Body of pancreas (tissue), 4 donors: ENCODE measurements at places on chromosomes 1 and 21. TPM values are rescaled to one million over a fixed set of nuclear protein-coding genes. Genes with fewer than 3 reads are reported as not detected.

- no peak overlapping the region for H3K27ac ChIP-seq
- DNase-seq, result no peak
- H3K27me3 ChIP-seq, result no peaks in the 10 kb centered on the region
- H3K36me3 ChIP-seq, result no peaks in the 10 kb centered on the region
These were observed 16.5 kb upstream of the SUMO3 start for GRCh38 chr21:44834231-44834950.

GRCh38 chr1:76229279-76230005, 154.9 kb downstream of the ST6GALNAC3 start:
- H3K4me1 ChIP-seq, result peaks cover 4% of the 10 kb centered on the region
- no peak overlapping the region for H3K4me3 ChIP-seq
- DNase-seq, result no peak
- H3K27me3 ChIP-seq, result no peaks in the 10 kb centered on the region
- no peak overlapping the region for H3K27ac ChIP-seq

GRCh38 chr1:246329900-246330299, 177.2 kb downstream of the SMYD3 start:
- no peak overlapping the region for H3K4me3 ChIP-seq
- DNase-seq, result no peak
- no peaks in the 10 kb centered on the region for H3K36me3 ChIP-seq
- no peak overlapping the region for H3K27ac ChIP-seq

DNA sequence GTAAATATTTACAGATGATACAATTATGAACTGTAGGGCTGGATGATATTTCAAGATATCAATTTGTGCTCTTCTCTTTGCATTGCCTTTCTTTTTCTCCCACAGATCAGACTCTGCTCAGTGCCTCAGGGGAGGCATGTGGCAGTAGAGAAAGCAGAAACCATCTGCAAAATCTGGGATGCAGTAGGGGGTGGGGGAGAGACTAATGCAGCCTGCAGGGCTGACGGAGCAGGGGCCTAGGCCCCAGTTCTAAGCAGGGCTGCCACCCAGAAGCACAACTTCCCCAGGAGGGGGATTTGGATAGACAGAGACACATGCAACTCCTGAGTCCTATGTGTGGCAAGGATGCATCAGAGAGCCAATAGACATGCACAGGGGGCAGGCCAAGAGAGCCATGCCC, 511.6 kb downstream of the SMYD3 start:
- no peak overlapping the region for H3K27ac ChIP-seq
- H3K36me3 ChIP-seq, result no peaks in the 10 kb centered on the region
- no peak for DNase-seq
- H3K27me3 ChIP-seq, result no peaks in the 10 kb centered on the region

- no peak overlapping the region for H3K4me3 ChIP-seq
- H3K27me3 ChIP-seq, result no peaks in the 10 kb centered on the region
- peaks cover 14% of the 10 kb centered on the region for H3K4me1 ChIP-seq
- no peak overlapping the region for H3K27ac ChIP-seq
- no peaks in the 10 kb centered on the region for H3K36me3 ChIP-seq
These were observed 3.2 kb upstream of the ZBTB21 start for GRCh38 chr21:42013376-42013775.

- H3K36me3 ChIP-seq, result no peaks in the 10 kb centered on the region
- no peak overlapping the region for H3K27ac ChIP-seq
- no peaks in the 10 kb centered on the region for H3K27me3 ChIP-seq
- DNase-seq, result no peak
- H3K4me1 ChIP-seq, result peaks cover 24% of the 10 kb centered on the region
These were observed 19.2 kb downstream of the RD3 start for GRCh38 chr1:211472724-211473123.

Gene TMEM59
- 89.5 TPM for total RNA-seq

Gene RPTN
- total RNA-seq, result not detected

Gene VCAM1
- 22.4 TPM for total RNA-seq

Gene DISP3
- total RNA-seq, result 0.33 TPM
